ENCODE measurements at places on chromosomes 1 and 21.

GRCh38 chr1:114263343-114263742 lies 109.7 kb upstream of the SYT6 start:
- no peak for DNase-seq

GRCh38 chr21:45423201-45423955 lies 18.4 kb downstream of the COL18A1 start:
- DNase-seq: no peak

DNA sequence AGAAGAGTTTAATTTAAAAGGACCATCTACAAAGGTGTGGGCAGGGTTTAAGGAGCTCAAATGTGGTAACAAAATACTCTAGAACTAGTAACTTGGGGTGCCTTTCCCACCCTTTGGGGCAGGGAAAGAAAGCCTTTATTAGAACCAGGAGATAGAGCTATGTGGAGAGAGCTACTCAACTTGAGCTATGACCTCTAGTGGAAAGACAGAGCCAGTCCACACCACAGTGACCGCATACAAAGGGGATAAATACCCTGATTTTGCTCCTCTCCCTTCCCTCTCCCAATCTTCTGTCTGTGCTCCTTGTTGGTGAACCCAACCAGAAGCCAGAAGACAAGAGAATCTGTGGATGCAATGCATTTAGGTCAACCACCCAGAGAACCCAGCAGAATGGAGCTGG lies 54.4 kb upstream of the JAK1 start:
- no peak for DNase-seq

DNA sequence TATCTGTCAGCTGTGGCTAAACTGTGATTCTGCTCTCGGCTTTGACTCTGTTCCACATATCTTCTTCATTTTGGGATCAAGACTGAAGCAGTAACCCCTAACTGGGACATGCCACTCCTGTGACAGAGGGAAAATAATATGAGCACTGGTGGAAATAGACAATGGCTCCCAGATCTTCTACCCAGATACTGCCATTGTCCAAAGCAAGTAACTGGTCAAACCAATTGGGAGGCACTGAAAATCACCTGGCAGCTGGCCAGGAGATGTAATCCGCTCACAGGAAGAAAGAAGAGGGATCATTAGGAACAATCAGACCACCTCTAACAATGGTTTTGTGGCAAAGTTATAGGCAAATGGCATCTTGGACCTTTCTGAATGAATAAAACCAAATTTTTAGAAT lies 10.7 kb downstream of the SNX7 start:
- DNase-seq: no peak

DNA sequence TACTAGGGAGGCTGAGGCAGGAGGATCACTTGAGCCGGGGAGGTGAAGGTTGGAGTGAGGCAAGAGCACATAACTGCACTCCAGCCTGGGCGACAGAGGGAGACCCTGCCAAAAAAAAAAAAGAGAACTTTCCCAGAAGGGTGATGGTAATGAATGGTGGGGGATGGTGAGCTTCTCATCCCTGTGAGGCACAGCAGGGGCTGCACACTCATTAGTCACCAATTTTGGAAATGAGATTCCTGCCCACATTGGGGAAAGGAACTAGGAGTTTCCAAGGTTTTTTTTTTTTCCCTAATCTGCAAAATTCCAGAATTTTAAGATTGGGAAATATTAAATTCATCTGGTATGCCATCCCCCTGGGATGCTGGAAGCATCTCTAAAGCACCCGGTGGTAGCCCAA lies 50.2 kb upstream of the SSBP3 start:
- no peak for DNase-seq

DNA sequence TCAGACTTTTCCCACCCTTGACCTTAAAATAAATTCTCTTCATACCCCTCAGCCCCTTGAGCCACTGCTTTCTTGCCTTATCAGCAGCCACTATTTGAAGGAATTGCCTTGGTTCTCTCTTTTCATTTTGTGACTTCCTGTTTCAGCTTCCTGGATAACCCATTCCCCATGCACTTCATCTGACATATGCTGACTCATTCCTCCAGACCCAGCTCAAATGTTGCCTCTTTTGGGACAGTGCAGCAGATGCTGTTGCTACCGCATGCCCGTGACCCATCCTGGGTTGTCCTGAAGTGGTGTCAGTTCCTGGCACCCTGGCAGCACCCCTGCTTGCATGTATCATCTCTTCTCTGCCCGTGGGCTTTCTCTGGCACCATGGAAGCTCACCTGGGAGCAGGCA lies 496.1 kb downstream of the PTPRU start:
- DNase-seq: no peak

DNA sequence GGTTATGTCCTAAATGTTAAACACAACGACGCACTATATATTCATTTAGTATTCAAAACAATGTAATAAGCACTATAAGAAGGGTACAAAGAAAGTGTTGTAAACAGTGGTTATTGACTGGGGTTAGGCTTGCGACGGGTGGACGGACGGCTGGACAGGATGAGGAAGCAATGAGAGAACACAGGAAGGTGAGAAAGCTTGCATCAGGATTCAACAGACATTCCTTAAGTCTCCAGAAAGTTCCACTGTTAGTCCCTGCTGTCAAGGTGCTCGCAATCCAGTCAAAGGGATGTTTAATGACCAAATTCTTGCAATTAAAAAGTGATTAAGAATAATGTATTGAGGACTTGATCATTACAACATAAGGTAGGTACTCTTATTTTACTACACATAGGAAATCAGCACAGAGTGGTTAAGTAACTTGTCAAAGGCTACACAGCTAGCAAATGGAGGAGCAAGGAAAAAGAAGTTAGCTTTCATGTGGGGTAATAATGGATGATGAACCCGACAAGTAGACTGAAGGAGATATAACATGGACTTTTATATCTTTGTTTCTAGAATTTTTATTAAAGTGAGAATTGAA lies 994 bp upstream of the ACBD6 start:
- DNase-seq: no peak

DNA sequence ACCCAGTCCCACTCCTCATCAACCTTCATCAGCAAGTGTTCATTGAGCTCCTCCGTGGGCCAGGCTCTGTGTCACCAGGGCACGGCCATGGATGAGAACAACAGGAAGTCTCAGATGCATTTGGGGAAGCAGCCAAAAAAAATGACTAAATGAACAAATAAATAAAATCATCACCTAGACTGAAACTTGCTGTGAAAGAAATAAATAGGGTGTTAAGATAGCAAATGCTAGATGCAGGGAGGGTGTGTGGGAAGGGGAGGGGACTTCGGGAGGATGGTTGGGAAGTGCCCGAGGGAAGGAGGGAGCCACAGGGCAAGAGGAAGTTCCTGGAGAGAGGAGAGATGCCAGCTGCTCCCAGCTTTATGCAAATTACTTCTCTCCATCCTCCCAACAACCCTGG lies 696.7 kb downstream of the PTPRU start:
- DNase-seq: no peak

DNA sequence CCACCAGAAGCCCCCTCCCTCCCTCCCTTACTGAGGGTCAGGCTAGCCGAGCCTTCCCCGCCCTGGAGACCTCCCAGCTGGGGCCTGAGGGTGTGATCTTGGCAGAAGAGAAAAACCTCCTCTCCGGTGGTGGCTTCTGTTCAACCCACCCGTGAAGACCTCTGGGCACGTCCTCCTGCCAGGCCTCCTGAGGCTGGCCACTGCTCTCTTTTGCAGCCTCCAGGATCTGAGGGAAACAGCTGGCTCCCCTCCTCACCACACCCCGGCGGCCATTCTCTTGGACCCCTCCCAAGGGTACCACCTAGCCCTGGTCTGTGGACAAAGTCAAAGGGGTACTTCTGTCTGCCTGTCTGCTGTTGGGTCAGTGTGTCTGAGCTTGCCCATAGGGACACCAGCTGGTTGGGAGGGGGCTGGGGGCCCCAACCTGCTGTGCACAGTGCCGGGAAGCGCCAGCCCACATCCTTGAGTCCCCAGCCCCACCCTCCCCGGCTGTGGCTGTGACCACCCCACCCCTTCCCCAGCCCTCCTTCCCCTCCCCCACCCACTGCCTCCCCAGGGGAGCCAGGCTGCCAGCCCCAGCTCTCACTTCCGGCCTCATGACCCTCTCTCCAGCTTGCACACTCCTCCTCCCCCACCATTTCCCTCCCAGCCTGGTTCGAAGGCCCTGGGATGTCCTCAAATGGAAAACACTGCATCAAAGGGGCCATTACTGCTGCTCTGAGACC lies 48.1 kb downstream of the AHDC1 start:
- DNase-seq: peak; percentile 50

- DNase-seq: no peak
Measured at GRCh38 chr1:2235300-2235998, 7.3 kb downstream of the SKI start.

GRCh38 chr1:145955436-145955835 lies 2.4 kb downstream of the LIX1L start:
- no peak for DNase-seq

DNA sequence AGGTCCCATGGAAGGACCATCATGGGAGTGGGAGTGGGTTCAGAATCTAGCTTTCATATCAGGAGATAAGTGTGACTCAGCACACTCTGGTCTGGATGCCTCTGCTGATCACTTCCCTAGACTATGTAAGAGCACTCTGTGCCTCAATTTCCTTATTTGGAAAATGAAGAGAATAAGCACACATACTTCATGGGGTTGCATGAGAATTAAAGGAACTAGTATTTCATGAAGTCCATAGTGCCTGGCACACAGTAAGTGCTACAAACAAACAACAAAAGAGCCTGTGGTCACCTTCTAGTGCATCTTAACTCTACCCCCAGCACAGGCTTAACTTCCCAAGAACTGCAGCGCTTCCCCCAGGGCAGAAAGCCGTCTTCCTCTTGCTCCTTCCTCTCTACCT lies 9.6 kb upstream of the IL20 start:
- no peak for DNase-seq

Measured in activated CD8-positive, alpha-beta T cell treated with anti-CD3 and anti-CD28 coated beads for 36 hours (primary cell).